ENCODE measurements at places on chromosomes 7 and 10.

DNA sequence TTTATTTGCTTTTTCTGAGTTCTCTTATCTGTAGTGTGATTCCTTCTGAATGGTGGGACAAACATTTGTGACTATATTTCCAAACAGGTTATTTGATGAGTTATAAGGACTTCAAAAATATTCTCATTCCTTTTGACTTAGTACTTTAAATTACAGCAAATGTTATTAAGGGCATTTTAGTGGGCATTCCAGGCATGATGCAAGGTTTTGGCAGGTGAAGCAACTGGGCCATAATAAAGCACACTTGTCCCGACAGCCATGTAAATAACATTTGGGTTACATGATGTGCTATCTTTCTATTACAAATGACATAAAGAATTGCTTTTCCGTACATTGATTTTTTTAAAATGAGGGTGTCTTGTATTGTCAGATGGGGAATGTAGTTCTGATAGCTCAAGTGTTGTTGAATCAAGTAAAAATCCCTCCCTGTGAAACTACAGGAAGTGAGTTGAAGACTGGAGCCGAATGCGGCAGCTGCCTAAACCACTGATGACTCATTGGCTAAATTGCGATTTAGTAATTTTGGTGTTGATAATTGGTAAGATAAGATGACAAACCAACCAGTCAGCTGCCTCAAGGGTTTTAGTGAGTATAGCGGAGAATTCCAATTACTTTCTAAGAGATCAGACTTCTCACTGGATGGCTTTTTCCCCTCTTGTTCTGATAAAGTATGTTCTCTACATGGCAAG, 231.3 kb upstream of the NPY start:
- DNase-seq, result peak; percentile 32

GRCh38 chr10:74151879-74152722, 1.1 kb downstream of the ADK start:
- DNase-seq, result no peak

DNA sequence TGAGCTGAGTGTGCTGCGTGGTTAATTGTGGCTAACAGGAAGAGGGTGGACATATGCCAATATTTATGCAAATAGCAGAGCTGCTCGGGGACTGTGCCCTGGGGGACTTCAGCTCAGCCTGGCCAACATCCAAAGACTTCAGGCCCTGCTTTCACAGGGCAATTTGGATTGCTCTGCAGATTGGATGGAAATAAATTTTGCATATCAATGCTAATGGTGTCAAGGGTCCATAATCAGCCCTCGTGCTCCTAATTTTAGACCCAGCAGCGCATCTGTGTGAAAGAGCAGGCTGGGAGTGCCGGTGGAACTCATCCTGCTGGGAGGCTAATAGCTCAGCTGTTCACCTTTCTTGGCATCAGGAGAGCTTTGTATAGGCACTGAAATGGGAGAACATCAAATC, 270.1 kb downstream of the TCERG1L start:
- no peak for DNase-seq

GRCh38 chr7:23531050-23531793, 559 bp downstream of the TRA2A start:
- DNase-seq, result peak; percentile 63

DNA sequence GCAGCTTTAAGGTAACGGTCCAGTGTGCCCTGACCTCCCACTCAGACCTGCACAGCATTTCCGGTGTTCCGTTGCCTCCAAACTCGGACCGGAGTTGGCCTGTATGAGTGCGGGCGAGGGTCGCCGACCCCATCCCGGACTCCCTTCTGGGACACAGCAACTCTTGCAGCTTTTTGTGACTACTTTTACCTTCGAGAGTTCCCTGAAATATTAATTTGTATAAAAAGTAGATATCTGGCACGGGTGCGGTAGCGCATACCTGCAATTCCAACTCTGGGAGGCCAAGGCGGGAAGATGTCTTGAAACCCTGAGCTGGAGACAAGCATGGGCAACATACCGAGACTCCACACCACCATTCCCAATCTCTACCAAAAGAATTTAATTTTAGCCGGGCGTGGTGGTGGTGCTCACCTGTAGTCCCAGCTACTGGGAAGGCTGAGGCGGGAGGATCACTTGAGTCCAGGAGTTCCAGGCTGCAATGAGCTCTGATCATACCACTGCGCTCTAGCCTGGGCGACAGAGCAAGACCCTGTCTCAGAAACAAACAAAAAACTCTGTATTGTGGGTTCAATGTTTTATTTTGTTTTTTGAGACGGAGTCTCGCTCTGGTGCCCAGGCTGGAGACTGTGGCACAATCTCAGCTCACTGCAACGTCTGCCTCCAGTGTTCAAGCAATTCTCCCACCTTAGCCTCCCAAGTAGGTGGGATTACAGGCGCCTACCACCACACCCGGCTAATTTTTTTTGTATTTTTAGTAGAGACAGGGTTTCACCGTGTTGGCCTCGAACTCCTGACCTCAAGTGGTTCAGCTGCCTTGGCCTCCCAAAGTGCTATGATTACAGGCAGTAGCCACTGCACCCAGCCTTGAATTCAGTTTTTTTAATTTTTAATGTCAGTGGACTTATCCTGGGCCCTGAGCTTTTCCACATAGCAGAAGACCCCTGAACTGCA, 1.1 kb upstream of the PPP1R35 start:
- no peak for DNase-seq

GRCh38 chr7:66421830-66422475, 206.7 kb upstream of the KCTD7 start:
- no peak for DNase-seq

- peak; percentile 73 for DNase-seq
These were observed 32.3 kb upstream of the FAM204A start for GRCh38 chr10:118374404-118374803.

- peak; percentile 34 for DNase-seq
These were observed 5.8 kb downstream of the C7orf57 start for GRCh38 chr7:48040944-48041652.

DNA sequence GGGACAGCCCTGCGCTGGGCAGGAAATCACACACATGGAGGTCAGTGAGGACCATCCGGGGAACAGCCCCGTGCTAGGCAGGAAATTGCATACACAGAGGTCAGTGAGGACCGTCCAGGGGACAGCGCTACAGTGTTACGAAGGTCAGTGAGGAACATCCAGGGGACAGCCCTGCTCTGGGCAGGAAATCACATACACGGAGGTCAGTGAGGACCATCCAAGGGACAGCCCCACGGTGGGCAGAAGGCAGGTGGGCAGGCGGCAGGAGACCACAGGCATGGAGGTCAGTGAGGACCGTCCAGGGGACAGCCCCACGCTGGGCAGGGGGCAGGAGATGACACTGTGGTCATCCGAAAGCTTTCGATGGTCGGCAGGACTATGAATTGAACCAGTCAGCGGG, 79.7 kb downstream of the PTPRN2 start:
- DNase-seq, result no peak

DNA sequence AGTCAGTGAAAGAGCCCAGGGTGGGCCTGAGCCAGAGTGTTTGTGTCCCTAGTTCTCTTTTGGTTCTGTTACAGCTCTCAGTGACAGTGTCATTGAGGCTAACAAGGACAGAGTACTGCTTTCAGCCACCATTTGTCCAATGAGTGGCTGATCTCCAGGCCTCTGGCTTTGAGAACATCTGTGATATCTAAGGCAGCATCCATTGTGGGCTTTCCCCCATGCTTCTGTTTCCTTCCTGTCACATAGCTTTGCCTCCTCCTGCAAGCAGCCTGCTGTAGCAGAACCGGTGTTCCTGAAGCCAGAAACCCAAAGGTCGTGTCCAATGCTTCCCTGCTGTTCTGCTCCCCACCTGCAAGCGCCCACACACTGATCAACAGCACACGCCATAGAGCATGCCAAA, 68.4 kb downstream of the IKZF1 start:
- DNase-seq, result no peak

GRCh38 chr7:105017657-105018365, 3.8 kb downstream of the KMT2E start:
- no peak for DNase-seq

DNA sequence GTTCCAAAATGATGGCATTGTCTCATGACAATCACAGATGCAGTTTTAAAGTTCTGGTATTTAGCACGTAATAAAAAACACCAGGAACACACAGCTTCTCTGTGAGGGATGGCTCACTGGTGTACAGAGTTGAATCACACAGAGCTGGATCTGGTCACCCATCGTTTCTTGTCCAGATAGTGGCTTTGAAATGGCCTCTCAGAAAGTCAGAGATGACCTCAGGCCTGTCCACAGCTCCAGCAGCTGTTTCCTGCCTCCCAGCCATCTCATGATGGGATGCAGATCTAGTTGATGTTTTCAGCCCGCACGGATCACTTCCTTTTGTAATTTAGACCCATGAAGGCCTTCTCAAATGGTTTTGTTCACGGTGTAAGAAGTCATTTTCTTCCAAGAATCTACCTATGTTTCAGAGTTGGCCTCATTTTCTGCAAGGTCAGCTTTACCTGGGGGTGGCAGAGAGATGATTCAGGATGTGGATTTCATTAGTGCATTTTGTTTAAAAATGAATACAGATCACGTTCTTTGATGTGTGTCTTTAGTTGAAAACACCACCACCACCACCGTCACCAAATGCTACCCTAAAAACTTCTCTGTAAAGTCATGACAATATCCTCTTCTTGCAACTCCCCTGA, 166.2 kb downstream of the SNX10 start:
- DNase-seq, result no peak

DNA sequence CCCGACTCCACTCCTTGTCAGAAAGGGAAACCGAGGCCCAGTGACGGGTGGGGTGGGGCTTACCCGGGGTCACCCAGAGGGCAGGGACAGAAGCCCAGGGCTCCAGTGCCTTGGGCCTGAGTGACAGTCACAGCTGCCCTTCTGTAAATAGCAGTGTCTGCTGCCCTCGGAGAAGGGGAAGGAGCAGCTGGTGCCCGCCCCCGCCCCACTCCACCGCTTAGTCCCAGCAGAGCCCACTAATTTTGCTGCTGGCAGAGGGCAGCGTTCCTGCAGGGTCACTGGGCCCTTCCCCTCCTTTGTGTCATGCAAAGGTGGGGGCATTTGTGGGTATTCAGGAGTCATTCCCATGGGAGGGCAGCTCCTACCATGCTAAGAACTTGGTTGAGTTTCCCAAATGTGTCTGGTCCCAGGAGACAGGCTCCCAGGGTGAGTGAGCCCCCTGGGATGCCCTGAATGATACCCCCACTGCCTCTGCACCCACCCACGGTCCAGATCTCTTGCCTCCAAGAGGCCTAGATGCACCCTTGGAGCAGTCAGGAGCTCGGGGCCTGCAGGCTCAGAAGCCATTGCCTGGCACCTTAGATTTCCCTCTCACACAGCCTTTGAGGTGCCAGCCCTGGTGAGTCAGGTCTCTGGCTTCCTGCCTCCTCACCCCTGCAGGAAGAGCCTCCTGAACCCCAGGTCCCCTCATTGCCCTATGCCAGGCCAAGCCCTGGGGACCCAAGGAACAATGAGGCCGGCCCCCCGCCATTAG, 17.2 kb downstream of the SH2B2 start:
- no peak for DNase-seq

GRCh38 chr7:17690030-17690429, 250.3 kb downstream of the SNX13 start:
- peak; percentile 91 for DNase-seq

- DNase-seq, result peak; percentile 89
These were observed 487.2 kb downstream of the RPS24 start for GRCh38 chr10:78520737-78521430.

DNA sequence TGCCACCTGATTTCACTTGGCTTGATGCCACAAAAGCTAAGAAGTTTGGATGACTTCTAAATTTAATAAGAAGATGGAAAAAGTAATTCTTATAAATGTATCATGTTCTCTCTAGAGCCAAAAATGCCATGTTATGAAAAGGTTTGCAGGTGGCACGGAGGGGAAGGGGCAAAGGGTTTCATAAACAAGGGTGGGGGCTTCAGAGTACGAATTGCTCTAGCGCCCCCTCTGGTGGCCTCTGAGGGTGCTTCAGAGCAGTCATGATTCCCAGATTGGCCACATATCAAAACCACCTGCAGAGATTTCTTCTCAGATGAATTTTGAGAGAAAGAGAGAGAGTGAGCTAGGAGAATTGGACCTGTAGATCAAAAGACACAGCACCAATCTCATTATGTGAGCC, 208.6 kb upstream of the YAE1 start:
- no peak for DNase-seq

- DNase-seq, result peak; percentile 98
These were observed 3.3 kb downstream of the MAPK8 start for GRCh38 chr10:48309711-48310226.

DNA sequence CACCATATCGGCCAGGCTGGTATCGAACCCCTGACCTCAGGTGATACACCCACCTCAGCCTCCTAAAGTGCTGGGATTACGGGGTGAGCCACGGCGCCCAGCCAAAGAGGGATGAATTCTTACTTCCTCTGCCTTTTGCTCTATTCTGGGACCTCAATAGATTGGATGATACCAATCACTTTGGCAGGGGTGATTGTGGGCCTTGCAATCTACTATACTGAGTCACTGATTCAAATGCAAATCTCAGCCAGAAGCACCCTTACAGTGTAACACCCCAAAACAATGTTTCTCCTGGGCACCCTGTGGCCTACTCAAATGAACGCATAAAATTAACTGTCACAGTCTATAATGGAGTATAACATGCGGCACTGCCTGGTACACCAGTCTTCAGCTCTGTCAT, 596.7 kb upstream of the LRRTM3 start:
- DNase-seq, result no peak

- no peak for DNase-seq
These were observed 468.5 kb downstream of the PARD3 start for GRCh38 chr10:34346516-34347100.

- peak; percentile 72 for DNase-seq
These were observed 453.2 kb upstream of the GALNT17 start for GRCh38 chr7:70678621-70679251.

- DNase-seq, result no peak
These were observed 531.7 kb downstream of the ETV1 start for GRCh38 chr7:13457790-13458189.

DNA sequence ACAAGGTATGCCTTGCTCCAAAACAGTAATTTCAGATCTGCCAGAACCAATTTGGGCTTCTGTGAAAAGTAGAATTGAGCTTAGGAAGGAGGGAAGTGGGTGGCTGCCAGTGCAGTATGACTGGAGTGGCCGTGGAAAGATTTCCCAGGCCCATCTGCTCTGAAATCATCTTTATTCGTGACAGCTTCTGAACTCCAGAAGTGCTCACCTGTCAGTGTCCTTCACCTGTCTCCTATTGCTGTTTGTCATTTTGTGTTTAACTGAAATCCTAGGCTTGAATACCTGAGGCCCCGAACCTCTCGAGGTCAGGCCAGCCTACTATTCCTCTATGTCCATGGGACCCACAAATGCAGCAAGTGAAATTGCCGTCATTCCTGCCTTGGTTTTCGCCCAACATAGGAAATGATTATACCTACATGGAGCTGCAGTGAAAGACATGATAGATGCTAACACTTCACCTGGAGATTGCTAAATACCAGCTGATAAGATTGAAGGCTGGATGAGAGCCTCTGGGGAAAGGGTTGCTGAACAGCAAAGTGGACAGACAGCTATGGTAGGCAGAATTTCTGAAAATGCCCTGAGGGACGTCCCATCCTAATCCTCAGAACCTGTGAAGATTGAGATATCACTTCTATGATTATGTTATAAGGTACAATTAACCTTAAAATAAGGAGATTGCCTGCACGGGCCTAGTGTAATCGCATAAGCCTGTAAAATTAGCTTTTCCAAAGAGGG, 82.1 kb downstream of the C1GALT1 start:
- DNase-seq, result no peak
